ENCODE measurements at places on chromosomes 13 and 19.

- no peak for DNase-seq
These were observed 15.0 kb downstream of the MRPS12 start for GRCh38 chr19:38945562-38946228.

DNA sequence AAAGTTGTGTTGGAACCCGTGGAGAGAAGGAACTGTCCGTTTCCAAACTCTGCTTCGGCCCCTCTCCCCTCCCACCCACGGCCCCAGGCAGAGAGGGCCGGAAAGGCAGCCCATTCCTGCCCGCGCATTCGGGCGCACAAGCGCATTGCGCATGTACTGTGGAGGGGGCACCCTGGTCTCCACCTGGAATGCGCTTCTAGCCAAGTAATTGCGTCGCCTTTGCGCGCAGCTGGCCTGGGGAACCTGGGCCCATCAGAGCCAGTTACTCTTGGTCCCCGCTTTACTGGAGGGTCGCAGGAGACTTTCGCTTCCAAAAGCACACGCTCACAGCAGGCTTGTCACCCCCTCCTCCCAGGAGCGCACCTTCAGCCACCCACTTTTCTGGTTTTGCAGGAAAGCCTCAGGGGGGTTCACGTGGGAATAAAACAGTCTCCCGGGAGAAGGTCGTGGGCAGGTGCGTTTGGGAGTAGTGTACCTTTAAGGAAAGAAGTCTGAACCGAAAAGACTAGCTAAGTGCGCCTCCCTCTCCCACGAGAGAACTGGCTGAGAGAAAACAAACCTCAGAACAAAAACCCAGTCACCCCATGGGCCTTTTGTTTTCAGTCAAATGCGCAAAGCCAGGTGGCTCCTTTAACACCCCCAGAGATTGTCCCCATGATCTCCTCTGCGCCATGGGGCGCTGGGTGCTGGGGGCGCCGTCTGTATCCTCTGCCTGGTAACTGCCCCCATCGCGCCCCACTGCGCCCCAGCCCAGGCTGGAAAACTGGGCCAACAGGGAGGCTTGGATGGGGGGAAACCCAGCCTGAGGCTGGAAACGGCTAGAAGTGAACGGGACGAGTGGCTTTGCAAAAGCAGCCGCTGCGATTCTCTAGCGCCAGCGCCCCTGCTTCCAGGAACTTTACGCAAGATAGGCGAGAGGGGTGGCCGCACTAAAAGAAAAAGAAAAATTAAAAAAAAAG is 28.5 kb downstream of the GSX1 start:
- no peak for DNase-seq

DNA sequence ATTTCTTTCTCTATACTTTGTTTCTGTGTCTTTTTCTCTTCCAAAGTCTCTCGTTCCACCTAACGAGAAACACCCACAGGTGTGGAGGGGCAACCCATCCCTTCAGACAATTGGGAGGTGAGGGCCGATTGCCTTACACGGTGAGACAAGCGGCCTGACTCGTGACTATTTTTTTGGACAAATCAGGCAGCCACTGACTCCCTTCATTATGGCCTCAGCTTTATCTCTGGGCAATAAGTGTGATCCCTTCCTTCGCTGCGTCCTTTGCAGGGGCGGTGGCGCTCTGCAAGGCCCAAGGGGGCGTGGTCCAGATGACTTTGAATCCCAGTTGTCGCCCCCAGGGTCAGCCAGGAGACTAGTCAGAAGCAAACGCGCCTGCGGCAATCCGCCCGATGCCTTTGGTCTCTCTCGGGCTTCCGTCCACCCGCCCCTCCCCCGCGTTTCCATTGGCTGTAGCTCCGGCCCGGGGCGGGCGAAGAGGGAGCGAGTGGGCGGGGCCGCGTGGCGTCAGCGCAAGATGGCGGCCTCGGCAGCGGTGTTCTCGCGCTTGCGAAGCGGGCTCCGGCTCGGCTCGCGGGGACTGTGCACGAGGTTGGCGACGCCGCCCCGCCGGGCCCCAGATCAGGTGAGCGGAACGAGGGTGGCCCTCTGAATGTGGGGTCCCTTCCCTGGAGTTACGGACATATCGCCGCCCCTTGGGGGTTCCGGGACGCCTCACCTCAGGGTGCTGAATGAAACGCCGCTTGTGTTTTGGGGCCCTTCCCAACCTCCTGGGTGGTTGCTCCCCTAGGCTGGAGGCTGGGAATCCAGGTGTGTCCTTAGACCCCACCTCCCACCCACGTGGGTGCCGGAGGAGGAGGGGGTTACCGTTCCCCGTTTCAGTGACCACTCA is at the start of gene TIMM50:
TIMM50 (plus strand) TSS at position 502 of the 892 bp plus-strand sequence; CDS start at position 518, 16 bp downstream.
- peak; percentile 95 for DNase-seq

DNA sequence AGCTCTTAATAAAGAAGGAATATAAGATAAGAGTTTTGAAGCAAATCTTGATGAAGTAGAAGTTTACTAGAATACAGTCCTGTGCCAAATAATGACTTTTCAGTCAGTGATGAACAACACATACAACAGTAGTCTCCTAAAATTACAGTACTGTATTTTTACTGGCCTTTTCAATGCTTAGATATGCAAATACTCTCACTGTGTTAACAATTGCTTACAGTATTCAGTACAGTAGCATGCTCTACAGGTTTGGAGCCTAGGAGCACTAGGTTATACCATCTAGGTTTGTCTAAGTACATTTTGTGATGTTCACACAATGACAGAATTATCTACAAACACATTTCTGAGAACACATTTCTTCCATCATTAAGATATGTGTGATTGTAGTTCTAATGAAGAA is 316.7 kb upstream of the KLHL1 start:
- no peak for DNase-seq

GRCh38 chr13:45047394-45048310 is 58.3 kb downstream of the GPALPP1 start:
- DNase-seq, result peak; percentile 93

DNA sequence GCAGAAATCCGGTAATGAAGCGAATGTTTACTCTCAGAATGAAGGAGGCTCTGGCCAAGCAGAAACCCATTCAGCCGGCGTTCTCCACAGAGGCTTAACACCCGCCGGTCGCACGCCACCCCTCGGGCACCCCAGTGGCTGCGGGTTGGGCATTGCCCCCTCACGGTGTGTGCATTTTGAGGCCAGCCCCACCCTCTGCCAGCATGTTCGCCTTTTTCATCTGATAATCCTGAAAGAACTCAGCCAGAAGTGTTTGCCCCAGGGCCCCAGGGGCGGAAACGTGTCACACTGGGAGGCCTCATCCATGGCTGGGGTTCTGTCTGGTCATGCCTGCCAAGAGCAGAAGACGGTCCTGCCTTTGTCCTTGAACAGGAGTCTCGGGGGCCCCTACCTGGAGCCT is 34.2 kb downstream of the COMP start:
- DNase-seq, result no peak

GRCh38 chr13:25237083-25237482 is 50.2 kb downstream of the MTMR6 start:
- DNase-seq, result no peak

GRCh38 chr19:57096685-57097361 is 23.0 kb upstream of the USP29 start:
- no peak for DNase-seq

- DNase-seq, result no peak
These were observed 829 bp upstream of the ATCAY start for GRCh38 chr19:3879656-3880055.

DNA sequence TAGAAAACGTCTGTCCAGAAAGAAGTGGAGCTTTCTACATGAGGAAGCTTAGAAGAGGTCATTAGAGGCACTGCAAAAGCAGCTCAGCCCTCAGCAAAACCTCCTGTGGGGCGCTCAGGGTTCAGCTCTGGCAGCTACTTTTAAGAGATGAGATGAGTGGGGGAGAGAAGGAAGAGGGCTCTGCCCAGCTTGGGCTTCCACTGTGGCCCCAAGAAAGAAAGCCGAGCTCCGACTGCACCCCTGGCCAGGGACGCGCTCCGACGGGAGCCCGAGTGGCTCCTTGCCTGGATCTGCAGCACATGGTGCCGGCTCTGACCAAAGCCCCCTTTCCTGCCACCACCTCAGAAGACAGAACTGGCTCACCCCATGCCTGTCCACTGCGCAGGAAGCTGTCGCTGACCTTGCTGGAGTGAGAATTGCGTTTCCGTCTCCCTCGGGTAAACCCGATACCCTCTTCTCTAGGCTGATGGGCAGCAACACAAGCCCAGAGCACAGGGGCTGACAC is 36.4 kb downstream of the NAXD start:
- DNase-seq, result no peak

DNA sequence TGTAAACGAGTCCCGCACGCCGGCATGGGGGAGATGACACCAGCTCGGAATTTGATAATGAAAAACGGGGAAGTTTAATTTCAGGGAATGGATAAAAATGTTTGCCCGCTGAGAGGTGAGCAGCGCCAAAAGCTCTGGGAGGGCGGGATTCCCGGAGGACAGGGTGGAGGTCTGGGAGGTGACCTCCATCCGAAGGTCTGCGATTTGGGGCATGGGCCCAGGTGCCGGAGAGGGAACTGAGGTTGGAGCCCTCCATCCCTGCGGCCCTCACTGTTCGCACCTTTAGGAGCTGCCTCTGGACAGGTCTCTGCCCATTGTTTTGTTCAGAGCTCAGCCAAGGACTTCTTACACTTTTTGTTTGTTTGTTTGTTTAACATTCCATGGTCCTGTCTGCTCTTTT is 129.8 kb downstream of the URI1 start:
- DNase-seq, result no peak

- DNase-seq, result no peak
These were observed 2.2 kb upstream of the TMEM161A start for GRCh38 chr19:19140476-19140875.

GRCh38 chr13:75936791-75937190 is 300.7 kb downstream of the LMO7 start:
- no peak for DNase-seq

DNA sequence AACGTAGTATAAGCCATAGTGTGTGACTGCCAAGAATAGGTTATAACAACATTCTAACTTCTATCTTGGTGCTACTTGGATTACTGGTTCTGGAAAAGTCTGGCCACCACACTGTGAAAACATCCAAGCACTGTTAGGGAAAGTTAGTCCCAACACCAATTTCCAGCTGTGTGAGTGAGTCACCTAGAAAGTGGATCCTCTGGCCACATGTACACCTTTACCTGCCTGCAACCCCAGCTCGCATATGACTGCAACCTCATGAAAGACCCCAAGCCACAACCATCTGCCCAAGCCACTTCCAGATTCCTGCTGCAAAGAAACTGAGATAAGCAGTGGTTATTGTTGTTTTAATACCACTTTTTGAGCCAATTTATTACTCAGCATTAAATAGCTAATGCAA is 404.5 kb downstream of the KCTD12 start:
- no peak for DNase-seq

DNA sequence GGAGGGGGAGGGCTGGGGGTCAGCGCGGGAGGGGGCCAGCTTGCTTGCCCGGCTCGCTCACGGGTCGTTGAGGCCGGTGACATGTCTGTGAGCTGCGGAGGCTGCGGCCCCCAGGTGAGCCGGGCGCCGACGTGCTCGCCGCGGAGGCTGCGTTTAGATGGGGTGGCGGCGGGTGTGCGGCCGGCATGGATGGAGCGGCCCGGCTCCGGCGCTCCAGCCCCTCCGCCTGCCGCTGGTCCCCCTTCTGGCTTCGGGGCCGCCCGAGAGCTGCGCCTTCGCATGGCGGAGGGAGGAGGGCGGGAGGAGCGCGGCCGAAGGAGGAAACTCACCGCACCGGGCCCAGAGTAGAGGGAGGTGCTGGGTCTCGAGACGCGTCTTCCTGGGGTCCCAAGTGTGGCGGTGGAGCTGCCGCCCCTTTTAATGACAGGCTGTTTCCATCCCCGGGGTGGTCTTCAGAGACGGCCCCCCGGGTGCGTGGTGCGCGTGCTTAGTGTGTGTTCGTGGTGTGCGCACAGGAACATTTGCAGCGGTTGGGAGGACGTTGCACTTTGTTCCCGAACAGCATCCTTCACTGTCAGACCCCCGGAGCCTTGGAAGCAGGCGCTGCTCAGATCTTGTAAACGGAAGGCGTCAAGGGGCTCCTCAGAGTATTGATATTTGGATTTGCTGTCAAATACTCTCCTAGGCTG is at the start of gene AKAP11:
AKAP11 (plus strand) TSS at position 38 of the 689 bp plus-strand sequence. CDS start 14,197 bp downstream, outside the sequence.
- DNase-seq, result peak; percentile 52

- DNase-seq, result peak; percentile 16
These were observed 86.2 kb upstream of the HTR2A start for GRCh38 chr13:46982856-46983582.

GRCh38 chr13:51928231-51928630 is 66.5 kb downstream of the CCDC70 start:
- no peak for DNase-seq

- no peak for DNase-seq
These were observed 25.7 kb upstream of the SLC7A1 start for GRCh38 chr13:29621051-29621800.

GRCh38 chr13:20465218-20465879 is 60.3 kb downstream of the CRYL1 start:
- no peak for DNase-seq

- DNase-seq, result no peak
These were observed 23.7 kb downstream of the CLEC17A start for GRCh38 chr19:14606627-14607026.

DNA sequence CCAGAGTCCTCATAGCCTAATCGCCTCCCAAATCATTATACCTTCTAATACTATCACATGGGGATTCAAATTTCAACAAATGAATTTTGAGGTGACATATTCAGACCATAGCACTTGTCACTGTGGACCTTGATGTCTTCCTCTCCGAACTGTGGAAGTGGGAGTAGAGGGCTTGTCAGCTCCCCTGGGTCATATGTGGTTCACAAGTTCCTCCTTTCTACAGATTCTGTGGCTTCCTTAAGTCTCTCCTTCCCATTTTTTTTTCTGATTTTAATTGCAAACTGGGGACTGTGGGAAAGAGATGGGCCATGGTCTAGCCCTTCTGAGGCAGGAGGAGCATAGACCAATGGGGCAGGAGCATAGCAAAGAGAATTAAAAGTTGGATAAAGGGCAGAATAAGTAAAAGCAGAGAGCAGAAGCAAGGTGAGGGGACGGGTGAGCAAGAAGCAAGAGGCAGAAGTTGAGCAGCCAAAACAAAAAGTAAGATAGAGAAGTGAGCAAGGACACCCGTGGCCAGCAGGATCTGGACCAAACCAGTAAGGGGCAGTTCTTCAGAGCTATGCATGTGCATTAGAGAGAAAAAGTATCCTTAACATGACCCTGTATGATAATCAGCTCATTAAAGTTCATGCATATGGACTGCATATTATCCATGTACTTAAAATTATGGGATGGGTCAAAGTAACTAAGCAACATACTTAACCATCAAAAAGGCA is 2.6 kb upstream of the SIGLEC7 start:
- peak; percentile 62 for DNase-seq

GRCh38 chr13:29733147-29733611 is 117.2 kb downstream of the UBL3 start:
- no peak for DNase-seq

Measured in Ammon's horn (tissue), 1 donor.